NCI-H226 (cell line): ENCODE measurements at places on chromosomes 5 and 9.

GRCh38 chr9:123368023-123368422, 12.0 kb downstream of the CRB2 start:
- peak; percentile 69 for DNase-seq

DNA sequence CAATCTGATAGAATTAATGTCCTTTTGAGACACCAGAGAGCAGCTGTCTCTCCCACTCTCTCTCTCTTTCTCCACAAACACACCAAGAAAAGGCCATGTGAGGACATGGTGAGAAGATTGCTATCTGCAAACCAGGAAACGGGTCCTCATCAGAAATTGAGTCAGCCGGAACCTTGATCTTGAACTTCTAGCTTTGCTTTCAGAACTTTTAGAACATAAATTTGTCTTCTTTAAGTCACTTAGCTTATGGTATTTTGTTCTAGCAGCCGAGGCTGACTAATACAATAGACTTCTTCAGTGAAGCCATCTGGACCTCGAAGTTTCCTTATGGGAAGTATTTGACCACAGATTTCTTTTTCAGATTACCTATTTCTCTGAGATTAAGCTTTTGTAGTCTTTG, 18.1 kb downstream of the NEUROG1 start:
- no peak for DNase-seq

DNA sequence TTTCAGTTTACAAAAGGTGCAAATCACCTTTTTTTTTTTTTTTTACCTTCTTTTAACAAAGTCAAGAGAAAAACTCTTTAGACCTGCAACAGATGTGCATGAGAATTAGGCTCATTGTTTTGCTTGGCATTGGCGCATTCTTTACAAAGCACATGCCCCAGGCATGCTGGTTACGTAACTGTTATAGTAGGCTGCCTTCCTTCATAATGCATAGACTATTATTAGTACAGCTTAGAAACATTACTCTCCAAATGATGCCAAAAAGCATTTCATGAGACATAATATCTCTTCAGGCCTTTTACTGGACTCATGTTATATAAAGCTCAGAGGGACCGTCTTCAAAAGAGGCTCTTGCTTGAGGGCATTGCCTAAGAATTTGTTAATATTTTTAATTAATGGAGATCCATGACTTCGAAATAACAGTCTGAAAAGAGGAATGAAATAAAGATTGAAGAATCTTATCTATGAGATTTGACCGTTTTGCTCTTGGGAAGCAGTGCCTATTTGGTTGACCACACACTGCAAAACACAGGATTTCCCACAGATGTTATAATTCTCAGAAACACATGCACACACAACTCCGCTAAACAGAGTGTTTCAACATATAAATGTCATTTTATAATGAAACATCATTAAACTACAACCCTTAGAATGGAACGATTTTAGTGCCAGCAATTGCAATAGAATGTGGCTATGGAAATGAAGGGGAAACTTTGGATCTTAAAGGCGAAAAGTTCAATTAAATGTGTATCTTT, 478.7 kb downstream of the PRR16 start:
- peak; percentile 41 for DNase-seq

GRCh38 chr5:177523711-177524538, 7.2 kb upstream of the DDX41 start:
- no peak for DNase-seq

DNA sequence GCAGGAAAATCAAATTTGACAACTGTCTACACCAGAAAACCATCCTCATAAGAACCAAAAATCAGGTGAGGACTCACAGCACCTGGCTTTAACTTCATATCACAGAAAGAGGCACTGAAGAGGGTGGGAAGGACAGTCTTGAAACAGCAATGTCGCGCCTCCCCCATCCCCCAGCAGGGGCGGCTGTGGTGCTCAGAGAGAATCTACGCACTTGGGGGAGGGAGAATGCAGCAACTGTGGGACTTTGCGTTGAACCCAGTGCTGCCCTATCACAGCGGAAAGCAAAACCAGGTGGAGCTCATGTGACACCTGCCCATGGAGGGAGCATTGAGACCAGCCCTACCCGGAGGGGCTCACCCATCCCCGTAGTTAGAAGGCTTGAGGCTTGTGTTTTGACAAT, 191.8 kb downstream of the MSX2 start:
- DNase-seq, result no peak

DNA sequence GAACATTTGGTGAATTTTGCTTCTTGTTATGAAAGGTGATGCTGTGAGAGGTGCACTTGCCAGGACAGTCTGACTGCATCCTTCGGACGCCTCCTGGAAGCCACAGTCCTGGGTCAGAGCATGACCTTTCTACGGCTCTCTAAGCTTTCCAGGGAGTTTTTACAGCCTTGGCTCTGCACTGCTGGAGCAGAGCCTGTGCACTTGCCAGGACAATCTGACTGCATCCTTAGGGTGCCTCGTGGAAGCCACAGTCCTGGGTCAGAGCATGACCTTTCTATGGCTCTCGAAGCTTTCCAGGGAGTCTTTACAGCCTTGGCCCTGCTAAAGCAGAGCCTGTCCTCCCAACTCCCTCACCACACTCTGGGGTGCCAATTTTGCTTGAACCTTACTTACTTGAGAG, 49.6 kb downstream of the CCDC180 start:
- DNase-seq, result no peak

GRCh38 chr9:38254151-38254550, 138.4 kb upstream of the ALDH1B1 start:
- no peak for DNase-seq

DNA sequence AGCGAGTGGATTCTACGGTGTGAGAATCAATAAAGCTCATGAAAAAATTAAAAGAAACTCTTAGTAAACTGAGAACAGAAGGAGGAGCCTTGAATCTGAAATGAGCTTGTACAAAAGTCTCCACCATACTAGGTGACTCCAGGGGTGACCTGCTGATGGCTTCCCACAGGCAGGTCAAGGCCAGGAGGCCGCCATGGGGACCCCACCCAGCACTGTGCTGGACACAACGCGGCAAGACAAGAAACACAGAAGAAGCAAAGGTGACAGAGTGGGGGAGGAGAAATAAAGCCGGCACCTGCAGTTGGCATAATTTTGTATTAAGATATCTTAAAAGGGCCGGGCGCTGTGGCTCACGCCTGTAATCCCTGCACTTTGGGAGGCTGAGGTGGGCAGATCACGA, 12.1 kb upstream of the SLC6A19 start:
- no peak for DNase-seq

- no peak for DNase-seq
These were observed 95.4 kb downstream of the PAM start for GRCh38 chr5:102850503-102850902.

DNA sequence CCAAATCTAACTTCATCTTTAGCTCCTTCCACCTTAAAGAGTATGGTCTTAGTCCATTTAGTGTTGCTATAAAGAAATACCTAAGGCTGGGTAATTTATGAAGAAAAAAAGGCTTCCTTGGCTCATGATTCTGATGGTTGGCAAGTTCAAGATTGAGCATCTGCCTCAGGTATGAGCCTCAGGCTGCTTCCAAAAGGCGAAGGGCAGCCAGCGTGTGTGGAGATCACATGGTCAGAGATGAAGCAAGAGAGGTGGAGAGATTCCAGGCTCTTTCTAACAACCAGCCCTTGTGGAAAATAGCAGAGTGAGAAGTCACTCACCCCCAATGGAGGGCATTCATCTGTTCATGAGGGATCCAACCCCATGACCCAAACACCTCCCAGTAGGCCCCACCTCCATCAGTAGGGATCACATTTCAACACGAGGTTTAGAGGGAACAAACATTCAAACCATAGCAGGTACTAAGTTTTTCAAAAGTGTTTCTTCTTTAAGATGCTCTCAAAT, 225.9 kb downstream of the SGCD start:
- no peak for DNase-seq

DNA sequence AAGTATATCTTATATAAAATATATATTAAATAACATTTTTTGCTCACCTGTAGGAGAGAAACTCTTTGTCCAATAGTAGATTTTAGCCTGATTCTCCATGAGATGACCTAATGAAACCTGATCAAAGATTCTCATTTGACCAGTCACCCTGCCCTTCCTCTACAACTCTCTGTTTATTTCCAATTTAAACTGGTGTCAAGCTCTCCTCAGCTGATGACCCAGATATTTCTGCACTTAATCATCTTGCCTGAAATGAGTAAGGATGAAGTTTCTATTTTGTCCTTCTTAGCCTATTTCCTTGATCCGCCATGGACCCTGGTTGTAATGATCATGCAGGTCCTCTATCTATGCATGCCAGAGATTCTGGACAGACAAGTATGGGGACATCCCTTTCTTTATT, 179.3 kb upstream of the FGF10 start:
- no peak for DNase-seq

DNA sequence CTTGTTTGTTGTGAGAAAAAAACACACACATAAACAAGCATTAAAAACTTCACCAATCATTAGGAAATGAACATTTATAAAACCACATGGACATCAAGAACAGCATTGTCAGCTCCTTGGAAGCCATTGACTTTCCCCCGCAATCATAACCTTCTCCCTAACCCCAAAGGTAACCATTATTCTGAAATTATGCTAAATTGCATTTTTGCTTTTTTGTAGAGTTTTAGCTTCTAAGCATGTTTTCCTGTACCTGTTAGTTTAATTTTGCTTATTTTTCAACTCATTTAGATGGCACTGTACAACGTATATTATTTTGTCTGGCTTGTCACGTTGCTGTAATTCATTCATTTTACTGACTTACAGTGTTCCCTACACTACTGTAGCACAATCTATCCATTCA, 36.8 kb downstream of the PDE6A start:
- DNase-seq, result no peak

DNA sequence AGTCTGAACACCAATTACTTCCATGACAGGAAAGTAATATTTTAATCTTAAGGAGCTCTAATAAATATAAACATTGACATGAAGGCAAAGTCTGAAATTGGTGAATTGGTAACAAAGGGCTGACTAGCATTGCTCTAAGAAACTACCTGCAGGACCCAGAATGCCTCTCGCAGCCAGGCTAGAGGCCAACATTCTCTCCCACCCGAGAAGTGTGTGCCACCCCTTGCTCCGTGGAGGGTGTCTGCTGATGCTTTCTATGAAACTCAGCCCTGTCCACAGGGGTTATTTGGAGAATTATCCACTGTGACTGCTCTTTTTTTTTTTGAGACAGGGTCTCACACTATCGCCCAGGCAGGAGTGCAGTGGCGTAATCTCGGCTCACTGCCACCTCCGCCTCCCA, 81.4 kb downstream of the USP20 start:
- DNase-seq, result no peak

DNA sequence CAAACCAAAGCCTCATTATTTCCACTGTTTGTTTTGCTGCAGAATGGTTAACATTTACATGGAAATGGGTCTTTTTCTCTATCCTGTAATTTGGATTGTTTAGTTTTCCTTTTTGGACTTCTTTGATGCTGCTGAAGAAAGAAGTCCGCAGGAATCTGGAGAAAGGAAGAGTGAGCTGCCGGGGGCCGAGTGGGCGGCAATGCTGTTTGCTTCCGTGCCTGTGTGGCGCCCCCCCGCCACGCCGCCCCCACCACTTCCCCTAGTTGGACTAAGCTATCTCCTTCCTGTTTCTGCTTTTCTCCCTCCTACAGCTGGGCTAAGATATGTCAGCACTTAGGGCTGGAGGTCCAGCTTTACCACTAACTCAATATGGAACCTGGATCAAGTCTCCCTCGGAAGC, 39.7 kb downstream of the ACTL7B start:
- no peak for DNase-seq

DNA sequence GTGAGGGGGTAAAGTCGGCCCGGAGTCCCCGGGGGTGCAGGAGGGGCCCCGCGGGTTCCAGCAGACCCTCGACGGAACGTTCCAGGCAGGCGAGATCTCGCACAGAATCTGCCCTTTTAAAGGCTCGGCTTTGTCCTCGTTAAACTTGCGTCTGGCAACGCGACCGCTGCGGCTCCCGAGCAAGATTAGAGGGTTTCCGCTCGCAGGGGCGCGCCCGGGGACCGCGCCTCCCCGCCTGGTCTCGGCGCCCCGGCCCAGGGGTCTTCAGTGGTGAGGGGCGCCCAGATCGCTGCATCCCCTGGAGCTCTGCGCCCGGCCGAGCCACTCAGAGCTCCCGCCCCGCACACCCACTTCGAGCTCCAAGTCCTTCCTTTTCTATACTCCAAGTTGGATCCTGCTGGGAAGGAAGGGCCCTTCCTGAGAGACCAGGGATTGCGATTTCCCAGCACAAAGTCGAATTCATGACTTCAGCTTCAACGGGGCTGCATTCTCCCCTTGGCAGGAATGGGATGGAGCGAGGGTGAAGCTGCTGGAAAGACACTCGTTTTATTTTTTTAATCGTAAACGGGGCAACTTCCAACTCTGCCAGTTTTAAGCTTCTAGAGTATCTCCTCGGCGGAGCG, 11.3 kb downstream of the PROP1 start:
- DNase-seq, result no peak

- no peak for DNase-seq
These were observed 3.5 kb downstream of the TMEM250 start for GRCh38 chr9:136115206-136115605.
